ACHN (cell line): ENCODE measurements at places on chromosomes 13 and 19.

- peak; percentile 42 for DNase-seq
Measured at GRCh38 chr13:94192431-94192975, 287.0 kb downstream of the DCT start.

- DNase-seq = no peak
Measured at GRCh38 chr13:111323549-111323948, 3.1 kb downstream of the TEX29 start.

DNA sequence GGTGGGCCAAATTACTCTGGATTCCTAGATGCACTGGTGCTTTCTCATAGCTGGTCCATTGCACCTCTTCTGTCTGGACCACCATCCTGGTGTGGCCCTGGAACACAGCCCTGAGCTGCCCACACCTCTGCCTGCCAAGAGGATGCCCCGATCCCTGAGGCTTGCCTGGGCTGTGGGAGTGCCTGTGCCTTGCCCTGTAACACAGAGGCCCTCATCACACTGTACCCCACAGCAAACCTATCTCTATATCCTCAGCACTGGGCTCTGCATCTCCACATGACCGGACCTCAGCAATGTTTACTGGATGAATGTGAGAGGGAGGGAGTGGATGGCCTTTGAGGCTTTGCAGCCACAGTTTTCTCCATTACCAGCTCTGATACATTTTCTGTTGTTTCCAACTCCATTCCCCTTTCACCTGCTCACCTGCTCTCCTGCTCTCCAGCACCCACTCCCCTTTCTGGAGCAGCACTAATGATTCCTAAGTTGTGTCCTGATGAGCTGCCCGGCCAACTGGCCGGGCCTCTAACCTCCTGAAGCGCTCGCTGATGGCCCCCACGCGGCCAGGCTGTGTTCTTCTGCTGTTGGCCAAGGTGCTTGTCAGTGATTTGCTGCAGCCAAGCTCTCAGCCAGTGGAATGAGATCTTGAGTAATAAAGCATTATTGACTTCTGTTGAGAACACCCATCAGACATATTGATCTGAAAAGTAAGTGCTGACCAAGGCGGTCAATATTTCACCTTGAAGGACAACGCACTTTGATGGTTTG lies 232.6 kb downstream of the TEX29 start:
- no peak for DNase-seq

- peak; percentile 31 for DNase-seq
Measured at GRCh38 chr13:107124129-107124718, 556.3 kb upstream of the ARGLU1 start.

DNA sequence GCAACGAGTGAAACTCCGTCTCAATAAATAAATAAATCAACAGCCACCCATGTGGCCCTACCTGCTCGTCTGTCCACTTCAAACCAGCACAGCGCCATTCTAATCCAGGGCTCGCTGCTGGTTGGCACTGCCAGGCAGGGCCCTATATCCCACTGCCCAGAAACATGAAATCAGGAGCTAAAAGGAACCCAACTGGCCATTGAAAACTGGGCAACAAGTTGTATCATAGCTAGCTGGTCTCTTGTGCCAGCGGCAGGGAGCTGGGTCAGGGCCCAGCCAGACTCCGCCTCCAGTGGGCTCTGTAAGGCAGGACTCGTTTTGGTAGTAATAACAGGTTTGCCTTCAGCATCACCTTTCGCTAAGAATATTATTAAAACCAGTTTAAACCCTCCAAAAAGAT lies 39.3 kb downstream of the GGACT start:
- no peak for DNase-seq

DNA sequence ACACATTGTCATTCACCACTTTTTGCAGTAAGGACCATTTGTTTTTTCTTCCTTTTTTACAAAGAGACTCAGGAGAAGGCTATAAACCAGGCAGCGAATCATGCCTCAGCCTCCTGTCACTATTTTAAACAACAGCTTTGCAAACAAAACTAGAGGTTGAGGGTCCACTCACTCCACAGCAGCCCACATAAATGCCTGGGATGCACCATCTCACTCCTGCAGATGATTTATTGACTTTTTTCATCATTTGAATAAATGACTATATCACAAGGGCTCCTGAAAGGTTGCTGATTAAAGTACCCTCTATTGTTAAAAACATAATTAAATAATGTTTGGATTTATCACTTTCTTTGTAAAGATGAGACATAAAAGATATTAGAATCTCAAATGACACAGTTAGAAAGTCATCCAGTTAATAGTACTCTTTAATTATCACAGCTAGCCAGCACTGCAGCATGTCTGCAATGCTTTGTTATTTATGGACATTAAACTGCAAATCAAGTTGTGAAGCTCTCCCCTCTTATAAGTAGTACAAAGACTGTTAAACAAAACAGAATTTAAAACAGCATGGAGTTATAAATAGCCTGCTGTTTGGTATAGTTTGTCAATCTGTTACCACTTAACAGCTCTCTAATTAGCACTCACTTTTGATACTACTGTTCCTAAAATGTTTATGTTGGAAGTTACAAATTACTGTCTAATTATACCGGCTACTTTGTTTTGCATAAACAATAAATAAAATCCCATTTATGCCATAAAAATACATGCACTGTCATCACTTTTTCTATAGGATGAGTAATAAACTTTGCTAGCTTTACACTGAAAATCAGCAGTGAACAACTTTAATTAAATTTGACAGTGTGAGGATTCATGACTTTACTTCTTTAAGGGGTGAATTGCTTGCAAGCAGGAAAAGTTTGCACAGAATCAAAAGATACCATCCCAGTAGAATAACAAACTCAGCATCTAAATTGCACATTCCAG lies 853.2 kb downstream of the UQCRFS1 start:
- no peak for DNase-seq

DNA sequence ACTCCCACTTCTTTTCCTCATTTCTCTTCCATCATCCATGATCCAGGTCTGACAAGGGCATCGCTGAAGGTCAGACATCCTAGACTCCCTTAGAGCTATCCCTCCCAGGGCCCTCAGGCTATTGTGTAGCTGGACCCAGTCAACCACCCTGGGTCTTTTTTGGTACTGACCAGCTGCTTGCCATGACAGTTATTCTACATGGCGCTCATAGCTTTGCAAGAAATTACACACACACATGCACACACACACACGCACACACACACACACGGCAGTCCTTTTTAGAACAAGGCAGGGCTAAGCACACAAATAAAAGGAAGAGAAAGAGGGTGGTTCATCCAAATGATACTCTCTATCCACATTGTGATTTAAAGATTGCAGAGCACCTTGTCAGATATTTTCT lies 18.3 kb downstream of the SIAH3 start:
- DNase-seq = no peak

DNA sequence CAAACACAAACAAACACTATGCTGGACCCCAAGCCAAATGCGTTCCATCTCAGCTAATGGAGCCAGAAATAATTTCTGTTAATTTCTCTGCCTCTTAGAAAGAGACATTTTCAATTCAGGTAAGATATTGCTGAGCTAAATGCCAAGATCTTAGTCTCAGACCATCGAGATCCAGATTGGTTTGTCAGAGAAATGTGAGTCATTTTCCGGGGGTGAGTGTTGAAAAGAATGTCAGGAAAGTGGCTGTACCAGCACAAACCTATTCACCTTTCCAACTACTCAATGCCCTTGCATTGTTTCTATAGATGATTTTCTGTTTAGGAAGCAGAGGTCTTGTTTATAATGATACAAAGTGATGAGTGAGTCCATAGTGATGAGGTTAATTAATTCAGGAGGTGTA lies 266.8 kb upstream of the TSHZ3 start:
- DNase-seq = no peak

DNA sequence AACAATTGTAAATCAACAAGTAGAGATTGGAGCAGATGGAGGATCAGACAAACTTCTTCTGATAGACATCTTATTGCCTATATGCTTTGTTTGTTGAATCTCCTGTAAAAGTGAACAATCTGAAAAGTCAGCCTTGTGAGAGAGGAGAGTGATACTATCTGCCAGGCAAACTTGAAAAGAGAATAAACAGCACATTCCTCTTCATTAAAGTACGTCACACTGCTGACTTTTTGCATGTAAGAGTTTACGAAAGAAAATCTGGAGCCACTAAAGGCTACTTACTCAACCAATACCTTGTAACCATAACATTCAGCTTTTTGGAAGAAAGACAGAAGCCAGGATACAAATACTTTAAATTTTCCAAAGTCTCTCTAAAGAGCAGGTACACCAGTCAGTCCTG lies 42.5 kb downstream of the EDNRB start:
- DNase-seq = no peak

- peak; percentile 70 for DNase-seq
Measured at GRCh38 chr19:1064661-1065605, 2.0 kb upstream of the ARHGAP45 start.

DNA sequence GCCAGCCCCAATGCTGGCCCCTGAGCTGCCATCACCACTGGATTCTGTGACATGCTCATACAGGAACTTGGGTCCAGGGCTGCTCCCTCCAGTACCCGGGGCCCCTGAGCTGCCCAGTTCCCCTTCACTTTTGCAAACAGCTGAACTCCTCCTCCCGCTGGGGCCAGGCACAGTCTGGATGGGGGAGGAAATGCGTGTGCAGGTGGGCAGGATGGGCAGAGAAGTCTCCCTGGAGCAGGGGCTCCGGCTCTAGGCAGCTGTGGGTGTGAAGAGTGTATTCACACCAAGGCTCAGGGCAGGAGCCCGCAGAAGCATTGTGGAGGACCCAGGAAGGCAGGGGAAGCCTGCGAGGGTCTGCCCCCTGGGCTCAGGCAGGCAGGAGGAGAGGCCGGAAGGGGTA lies 12.4 kb downstream of the POP4 start:
- DNase-seq = no peak

DNA sequence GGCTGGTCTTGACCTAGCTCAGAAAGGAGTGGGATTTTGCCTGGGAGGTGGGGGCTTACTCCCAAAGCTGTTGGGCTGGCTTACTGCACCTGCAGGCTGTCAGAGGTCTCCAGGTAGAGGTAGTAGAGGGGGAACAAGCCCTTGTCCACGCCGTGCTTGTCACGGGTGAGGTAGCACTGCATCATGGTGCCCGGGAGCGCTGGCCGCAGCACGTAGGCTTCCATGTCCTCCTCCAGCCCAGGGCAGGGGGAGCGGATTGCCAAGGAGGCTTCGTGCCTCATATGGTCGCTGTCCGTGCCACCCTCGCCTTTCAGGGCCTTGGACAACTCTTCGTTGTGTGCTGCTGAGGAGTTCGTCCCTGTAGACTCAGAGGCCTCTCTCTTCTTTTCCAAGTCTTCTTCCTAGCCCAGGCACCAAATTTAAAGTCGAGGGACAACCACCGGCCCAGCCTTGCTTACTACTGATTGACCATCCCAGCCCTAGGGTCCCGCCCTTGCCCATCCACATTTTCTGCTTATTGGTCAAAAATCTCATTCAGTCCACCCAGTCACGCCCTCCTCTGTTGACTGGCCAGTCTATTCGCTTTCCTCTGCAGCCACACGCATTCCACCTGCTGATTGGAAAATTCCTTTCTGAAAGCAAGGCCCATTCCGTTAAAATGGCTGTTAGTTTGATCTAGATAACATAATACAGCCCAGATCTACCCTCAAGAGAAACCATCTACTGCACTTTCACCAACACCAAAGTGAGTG lies 10.5 kb downstream of the TULP2 start:
- no peak for DNase-seq

DNA sequence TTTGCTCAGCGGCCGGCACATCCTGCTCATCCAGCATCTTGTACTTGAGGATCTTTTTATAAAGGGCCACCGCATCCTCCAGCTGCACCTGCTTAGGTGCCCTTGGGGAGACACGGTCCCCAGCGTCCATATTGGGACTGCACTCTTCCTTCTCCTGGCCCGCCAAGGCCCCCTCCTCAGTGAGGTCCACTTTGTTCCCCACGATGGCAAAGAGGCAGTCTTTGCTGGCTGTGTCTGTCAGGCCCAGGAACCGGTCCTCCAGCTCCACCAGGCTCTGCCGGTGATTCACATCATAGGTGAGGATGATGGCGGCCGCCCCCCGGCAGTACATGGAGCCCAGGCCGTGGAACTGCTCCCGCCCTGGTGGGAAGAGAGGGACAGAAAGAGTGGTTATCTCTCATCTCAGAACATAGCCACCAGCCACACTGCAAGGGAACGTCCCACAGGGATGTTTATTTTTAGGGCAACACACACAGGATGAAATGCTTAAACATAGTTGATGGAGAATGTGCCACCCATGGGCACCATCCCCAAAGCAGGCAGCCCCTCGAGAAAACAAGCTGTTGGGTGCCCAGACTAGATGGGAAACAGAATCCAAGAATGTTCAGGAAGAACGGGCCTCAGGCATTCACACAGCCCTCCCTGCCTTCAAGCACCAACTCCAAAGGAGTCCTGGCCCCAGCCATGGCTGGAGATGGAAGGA lies 37.5 kb downstream of the RAB20 start:
- DNase-seq = no peak

GRCh38 chr19:32363632-32364031 lies 18.2 kb downstream of the ZNF507 start:
- DNase-seq = no peak

DNA sequence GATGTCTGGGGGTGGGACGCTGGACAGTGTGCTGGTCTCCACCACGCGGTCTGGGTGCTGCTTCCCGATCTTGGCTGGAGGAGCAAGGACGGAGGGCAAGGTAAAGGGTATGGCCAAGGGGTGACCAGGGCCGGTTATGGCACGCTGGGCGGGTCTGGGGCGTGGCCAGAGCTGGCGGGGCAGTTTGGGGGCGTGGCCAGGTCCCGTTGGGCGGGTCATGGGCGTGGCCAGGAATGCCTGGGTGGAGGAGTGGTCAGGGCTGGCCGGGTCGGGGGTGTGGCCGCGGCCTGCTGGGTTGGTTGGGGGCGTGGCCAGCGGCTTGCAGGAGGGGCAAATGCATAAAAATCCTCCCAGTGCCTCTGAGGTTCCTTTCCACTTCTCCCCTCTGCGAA lies 19.2 kb downstream of the GPX4 start:
- DNase-seq = peak; percentile 66

DNA sequence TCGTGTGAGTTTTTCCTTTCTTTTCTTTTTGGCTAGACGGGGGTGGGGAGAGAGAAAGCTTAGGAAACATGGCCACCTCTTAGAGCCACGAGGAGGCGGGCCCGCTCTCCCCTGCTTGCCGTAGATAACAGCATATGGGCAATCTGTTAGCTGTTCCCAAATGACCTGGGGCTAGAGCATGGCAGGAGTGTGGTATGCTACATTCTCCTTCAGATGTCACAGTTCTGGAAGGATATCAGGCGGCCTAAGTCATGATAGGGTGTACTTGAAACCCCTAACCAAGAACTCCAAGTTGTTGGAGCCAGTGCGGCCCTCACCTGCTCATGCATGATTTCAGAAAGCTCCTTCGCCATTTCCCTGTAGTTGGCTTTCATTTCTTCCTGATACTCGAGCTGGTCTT lies 44.3 kb upstream of the SLC15A1 start:
- no peak for DNase-seq

- no peak for DNase-seq
Measured at GRCh38 chr13:59236309-59236919, 927.3 kb downstream of the DIAPH3 start.

GRCh38 chr13:110627761-110628476 lies 12.6 kb downstream of the NAXD start:
- no peak for DNase-seq

DNA sequence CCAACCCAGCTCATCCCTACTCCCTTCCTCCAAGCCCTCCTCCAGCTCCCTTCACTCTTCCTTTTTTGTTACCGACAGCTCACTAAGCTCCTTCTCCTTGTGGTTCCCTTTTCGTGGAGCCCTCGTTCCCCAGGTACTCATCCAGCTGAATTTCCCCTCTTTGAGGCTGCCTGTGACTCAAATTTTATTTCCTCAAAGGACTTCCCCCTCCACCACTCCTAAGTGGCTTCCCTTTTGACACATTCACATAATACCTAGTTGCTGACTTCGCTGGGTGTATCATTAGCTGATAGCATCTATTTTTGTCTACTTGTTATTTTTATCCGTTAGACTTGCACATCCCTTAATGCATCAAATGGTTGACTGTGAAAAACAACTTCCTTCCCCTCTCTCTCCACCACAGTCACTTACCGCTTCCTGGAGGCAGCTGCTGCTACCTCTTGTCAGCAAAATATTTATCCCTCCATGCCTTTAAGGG lies 14.5 kb downstream of the FFAR2 start:
- DNase-seq = no peak
